ENCODE measurements at places on chromosomes 2 and 18. TPM values are rescaled to one million over a fixed set of nuclear protein-coding genes. Genes with fewer than 3 reads are reported as not detected.

The REG3G gene
- not detected for polyA plus RNA-seq

The DPP4 gene
- 1.1 TPM for polyA plus RNA-seq

The KIAA2012 gene
- polyA plus RNA-seq, result not detected

The NGEF gene
- polyA plus RNA-seq, result 0.44 TPM

The IGFBP5 gene
- polyA plus RNA-seq, result 67.1 TPM

The CAPN14 gene
- 0.37 TPM for polyA plus RNA-seq

The INHBB gene
- polyA plus RNA-seq, result 5.9 TPM

The NOSTRIN gene
- polyA plus RNA-seq, result 11.6 TPM

The PLB1 gene
- 1.0 TPM for polyA plus RNA-seq

The EIF2AK2 gene
- 5.7 TPM for polyA plus RNA-seq

The RSAD2 gene
- 1.6 TPM for polyA plus RNA-seq

The MOGAT1 gene
- 0.51 TPM for polyA plus RNA-seq

The CACNB4 gene
- 0.09 TPM for polyA plus RNA-seq

The UNC80 gene
- polyA plus RNA-seq, result under 0.01 TPM

The TLX2 gene
- not detected for polyA plus RNA-seq

The ENOSF1 gene
- polyA plus RNA-seq, result 10.5 TPM

The C2orf81 gene
- 1.3 TPM for polyA plus RNA-seq

The MBP gene
- 11.5 TPM for polyA plus RNA-seq

The HOXD4 gene
- polyA plus RNA-seq, result 1.6 TPM

The GNLY gene
- polyA plus RNA-seq, result 1.2 TPM

The ALPI gene
- not detected for polyA plus RNA-seq

The ZSWIM2 gene
- not detected for polyA plus RNA-seq

The SCN9A gene
- polyA plus RNA-seq, result 0.59 TPM

The SKOR2 gene
- polyA plus RNA-seq, result not detected

The CDH7 gene
- not detected for polyA plus RNA-seq

The PDCL3 gene
- 23.3 TPM for polyA plus RNA-seq

The CPS1 gene
- 0.86 TPM for polyA plus RNA-seq

The BBS5 gene
- polyA plus RNA-seq, result 5.9 TPM
